ENCODE measurements at places on chromosomes 6 and 20. TPM values are rescaled to one million over a fixed set of nuclear protein-coding genes. Genes with fewer than 3 reads are reported as not detected.

IMPG1 gene
- total RNA-seq: not detected

DDX43 gene
- 1.8 TPM for total RNA-seq

PMEPA1 gene
- 20.5 TPM for total RNA-seq

IGF2R gene
- 322 TPM for total RNA-seq

TAGAP gene
- total RNA-seq: not detected

CRISP3 gene
- not detected for total RNA-seq

AAR2 gene
- 16.9 TPM for total RNA-seq

FAM83C gene
- total RNA-seq: not detected

TRIM38 gene
- 11.6 TPM for total RNA-seq
